ENCODE measurements at places on chromosomes 5 and 9.
A peak's percentile ranks its signal among the peaks of the same experiment; 100 is the strongest.

DNA sequence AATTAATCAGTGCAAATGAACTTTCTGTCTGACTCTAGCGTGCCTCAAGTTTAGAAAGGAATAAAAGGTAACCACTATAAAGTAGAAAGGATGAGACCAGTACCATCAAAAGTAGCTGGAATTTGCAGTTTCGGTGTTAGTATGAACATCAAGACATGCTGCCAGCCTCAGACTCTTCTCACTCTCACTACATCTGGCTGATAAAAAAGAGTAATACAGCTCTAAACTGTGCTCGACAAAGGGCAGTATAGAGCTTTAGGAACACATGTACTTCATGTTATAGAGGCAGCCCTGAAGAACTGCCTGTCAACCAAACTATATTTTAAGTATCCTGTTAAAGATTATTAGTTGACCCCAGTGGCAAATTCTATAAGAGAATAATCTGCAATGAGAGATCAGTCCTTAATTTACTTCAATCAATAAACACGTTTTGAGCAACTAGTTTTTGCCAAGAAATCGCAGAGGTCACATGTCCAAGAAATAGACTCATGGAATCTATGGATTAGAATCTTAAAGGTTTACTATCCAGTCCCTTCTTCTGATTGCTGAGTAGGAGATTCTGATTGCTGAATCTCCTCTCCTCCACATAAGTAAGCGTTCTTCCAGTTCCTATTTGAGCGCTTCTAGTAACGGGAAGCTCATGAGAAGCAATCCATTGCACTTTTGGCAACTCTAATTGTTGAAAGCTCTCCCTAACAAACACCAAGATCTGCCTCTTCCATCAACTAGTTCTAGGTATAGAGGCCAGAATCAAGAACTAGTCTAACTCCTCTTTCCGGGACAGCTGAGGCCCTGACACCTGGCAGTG lies 941 bp downstream of the XPA start:
- DNase-seq = no peak

DNA sequence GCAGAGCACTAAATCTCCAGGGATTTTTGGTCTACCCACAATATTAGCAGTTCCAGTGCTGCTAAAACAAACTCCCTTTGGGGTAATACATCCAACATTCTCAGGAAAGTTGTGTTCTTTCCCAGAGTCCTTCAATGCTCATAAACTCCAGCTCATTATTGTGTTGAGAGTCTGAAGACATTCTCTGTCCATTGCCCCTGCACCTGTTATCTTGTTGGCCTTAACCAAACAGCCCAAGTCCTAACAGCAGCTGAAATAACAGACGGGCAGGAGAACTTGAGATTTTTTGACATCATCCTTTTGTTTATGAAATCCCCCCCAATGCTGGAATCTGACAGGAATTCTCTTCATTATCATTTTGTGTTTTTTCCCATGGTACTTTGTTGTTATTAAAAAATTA lies 110.8 kb downstream of the PAPPA start:
- no peak for DNase-seq

DNA sequence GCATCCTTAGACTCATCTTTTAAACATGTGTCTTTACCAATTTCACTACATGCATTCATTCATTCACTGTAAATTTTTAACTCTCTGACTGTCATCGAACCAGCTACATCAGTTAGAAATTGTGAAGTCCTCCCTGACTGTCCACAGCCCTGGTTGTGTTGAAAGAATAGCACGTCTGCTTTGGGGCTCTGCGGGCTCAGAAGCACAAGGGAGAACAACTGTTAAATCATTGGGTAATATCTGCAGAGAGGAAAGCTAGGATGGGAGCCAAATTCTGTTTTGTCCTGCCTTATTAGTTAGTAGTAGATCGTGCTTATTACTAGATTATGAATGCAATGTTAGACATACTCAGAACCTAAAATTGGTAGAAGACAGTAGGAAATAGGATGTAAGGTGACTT lies 26.3 kb upstream of the FAM120AOS start:
- DNase-seq = no peak

DNA sequence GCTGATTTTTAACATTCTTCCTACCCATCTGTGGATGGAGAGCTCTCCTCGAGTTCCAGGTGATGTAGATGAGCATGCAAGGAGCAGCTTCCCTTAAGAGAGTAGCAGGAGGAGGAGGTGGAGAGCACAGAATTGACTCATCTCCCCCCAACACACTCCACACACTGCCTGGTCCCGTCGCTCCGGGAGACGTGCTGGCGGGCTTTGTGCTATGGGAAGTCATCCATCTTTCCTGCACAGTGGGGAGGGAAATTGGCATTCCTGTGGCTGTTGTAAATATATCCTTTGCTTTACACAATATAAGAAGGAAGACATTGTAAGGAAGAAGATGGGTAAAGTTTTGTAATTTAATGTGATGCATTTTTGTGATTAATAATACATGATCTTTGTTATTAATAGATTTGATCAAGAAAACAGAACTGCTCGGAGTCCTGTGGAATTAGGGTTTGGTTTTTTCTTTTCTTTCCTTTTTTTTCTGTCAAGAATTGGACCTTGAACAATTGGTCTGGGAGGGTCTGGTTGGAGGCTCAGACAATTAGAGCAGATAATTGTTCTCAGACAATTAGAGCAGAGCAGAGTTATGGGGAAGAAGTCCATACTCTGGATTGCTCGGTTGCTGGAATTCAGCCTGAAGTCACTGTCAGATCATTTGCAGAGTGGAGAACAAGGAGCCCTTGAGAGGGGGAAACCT lies 297.8 kb downstream of the GADD45G start:
- DNase-seq = peak; percentile 47

GRCh38 chr5:107365320-107366109 lies 305.2 kb downstream of the EFNA5 start:
- DNase-seq = no peak

- no peak for DNase-seq
Observed at GRCh38 chr5:4514067-4514648, 626.0 kb upstream of the ADAMTS16 start.

- DNase-seq = no peak
Observed at GRCh38 chr9:113641100-113641885, 177.8 kb downstream of the RGS3 start.

GRCh38 chr5:11903121-11903613 lies 1.1 kb downstream of the CTNND2 start:
- no peak for DNase-seq

DNA sequence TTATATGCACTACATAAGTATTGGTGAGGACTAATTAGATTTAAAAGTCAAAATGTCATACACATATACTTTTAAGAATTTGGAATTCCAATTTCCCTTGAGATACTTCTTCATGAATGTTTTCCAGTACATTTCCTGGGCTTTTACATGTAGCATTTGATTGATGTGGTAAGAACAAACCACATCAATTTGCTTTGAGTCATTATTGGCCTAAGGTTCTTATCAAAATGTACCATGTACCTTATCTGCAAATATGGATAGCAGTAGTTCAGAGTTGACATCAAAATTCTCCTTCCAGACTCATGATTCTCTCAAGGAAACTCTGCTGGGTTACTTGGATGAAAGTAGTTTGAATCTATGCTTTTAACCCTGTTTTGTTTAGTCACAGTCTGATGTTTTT lies 2.5 kb downstream of the CAST start:
- no peak for DNase-seq

GRCh38 chr9:95049761-95050160 lies 267.7 kb downstream of the FANCC start:
- no peak for DNase-seq
